ENCODE measurements at places on chromosomes 16 and 17. TPM values are rescaled to one million over a fixed set of nuclear protein-coding genes. Genes with fewer than 3 reads are reported as not detected.

DNA sequence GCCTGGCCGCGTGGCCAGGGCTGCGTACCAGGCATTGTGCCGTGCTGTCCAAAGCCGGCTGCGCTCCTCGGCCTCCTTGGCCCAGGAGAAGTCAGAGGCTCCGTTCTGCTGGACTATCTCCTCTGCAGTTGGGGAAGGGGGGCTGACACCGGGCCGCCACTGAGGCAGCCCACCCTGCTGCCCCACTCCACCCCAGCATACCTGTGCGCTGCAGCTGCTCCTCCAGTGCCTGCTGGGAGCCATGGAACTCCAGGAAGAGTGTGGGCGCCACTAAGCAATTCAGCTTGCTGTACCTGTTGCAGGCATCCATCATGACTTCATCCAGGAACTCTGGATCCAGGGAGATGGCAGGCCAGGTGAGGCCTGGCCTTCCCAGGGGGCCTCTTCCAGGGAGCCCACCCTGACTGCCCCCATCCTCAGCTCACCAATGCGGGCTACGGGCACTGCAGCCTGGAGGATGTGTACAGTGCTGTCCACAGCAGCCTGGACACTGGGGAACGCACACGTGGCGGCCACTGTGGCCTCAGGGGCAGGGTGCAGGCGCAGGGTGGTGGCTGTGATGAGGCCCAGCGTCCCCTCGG lies 2.9 kb downstream of the LDHD start:
- no peak overlapping the region for H3K4me3 ChIP-seq
- H3K27me3 ChIP-seq: no peaks in the 10 kb centered on the region
- peaks cover 69% of the 10 kb centered on the region for H3K4me1 ChIP-seq
- no peak for DNase-seq
- no peaks in the 10 kb centered on the region for H3K36me3 ChIP-seq

- no peak overlapping the region for H3K4me3 ChIP-seq
- DNase-seq: no peak
- H3K4me1 ChIP-seq: no peaks in the 10 kb centered on the region
Measured at GRCh38 chr16:30108059-30108850, 5.1 kb downstream of the GDPD3 start.

GRCh38 chr17:40363111-40363827 lies 1.3 kb downstream of the GJD3 start:
- peak overlapping the region; percentile 70 for H3K27ac ChIP-seq
- H3K4me1 ChIP-seq: peaks cover 4% of the 10 kb centered on the region
- no peaks in the 10 kb centered on the region for H3K27me3 ChIP-seq
- peak; percentile 38 for DNase-seq

CCL17 gene
- not detected for total RNA-seq

- no peaks in the 10 kb centered on the region for H3K4me1 ChIP-seq
- no peak for DNase-seq
- H3K27ac ChIP-seq: no peak overlapping the region
- H3K36me3 ChIP-seq: peaks cover 11% of the 10 kb centered on the region
- H3K27me3 ChIP-seq: no peaks in the 10 kb centered on the region
Measured at GRCh38 chr17:14038206-14038605, 31.1 kb upstream of the COX10 start.

DNA sequence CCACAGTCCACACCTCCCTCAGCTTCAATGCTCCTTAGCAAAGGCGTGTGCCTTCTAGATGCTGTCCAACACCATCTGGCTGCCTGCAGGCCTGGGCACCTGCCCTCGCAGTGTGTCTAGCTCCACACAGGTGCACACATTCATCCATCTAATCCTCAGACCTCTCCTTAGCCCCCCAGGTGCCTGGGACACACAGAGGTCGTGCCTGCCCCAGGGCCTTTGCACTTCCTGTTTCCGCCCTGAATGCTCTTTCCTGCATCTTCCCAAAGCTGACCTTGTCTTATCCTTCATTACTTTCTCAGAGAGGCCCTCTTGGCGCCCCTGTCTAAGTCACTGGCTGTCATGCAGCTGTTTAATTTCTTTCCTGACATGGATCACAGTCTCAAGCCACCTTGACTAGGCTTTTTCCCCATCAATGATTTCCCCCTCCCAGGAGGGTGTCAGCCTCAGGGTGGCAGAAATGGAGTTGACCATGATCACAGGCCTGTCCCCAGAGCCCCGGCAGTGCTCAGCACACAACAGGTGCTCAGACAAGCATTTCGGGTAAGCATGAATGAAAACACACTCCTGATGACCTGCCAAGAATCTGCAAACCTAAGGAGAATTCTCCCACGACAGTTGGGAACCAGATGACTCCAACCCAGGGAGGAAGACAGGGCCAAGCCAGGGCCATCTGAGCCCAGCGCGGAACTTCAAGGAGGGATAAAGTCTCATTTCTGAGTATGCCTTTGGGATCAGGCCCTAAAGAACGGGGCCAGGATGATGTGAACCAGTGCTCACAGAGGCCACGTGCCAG lies 76.3 kb downstream of the LITAF start:
- no peak overlapping the region for H3K27ac ChIP-seq
- no peaks in the 10 kb centered on the region for H3K4me1 ChIP-seq
- DNase-seq: no peak
- no peak overlapping the region for H3K4me3 ChIP-seq
- no peaks in the 10 kb centered on the region for H3K27me3 ChIP-seq
- no peaks in the 10 kb centered on the region for H3K36me3 ChIP-seq

DNA sequence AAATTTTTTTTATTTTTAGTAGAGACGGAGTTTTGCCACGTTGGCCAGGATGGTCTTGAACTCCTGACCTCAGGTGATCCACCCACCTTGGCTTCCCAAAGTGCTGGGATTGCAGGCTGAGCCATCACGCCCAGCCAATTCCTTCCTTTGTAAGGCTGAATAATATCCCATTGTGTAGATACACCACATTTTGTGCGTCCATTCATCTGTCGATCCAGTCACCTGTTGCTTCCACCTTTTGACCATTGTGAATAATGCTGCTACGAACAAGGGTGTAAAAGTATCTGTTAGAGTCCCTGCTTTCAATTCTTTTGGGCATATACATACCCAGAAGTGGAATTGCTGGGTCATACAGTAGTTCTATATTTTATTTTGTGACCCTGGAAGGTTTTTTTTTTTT lies 15.3 kb downstream of the TRPV2 start:
- H3K4me1 ChIP-seq: no peaks in the 10 kb centered on the region
- peaks cover 72% of the 10 kb centered on the region for H3K36me3 ChIP-seq
- H3K27me3 ChIP-seq: no peaks in the 10 kb centered on the region
- no peak overlapping the region for H3K4me3 ChIP-seq
- no peak overlapping the region for H3K27ac ChIP-seq

DNA sequence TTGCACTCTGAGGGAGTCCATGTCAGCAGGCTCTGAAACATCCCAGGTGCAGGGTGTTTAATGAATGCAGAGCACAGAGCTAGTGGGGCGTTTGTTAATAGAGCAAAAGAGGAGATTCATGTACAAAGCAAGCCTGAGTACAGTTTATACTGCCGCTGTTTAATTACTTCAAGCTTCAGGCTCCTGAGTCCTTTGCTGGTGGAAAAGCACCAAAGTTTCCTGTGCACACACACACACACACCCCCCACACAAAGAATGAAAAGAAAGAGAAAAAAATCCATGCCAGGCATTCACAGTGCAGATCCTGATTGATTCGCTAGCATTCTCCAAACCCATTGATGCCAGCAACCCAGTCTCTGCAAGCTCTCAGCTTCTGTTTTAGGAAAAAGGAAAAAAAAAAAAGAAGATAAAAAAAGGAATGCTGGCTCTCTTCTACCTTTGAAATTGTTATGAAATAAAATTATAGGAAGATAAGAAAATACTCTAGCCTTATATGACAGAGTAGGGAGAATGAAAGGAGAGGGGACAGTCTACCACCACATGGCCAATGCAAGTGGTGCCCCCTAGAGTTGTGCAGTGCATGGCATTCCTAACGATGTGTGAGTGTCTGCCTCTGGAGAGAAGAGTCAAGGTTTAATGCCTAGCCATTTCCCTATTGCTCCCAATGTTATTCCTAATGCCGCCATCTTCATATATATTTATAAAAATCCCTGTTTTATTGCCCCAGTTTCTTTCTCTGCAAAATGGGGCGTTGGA lies 216.5 kb downstream of the TMEM114 start:
- no peak for DNase-seq
- no peak overlapping the region for H3K27ac ChIP-seq
- peaks cover 3% of the 10 kb centered on the region for H3K27me3 ChIP-seq
- no peaks in the 10 kb centered on the region for H3K4me1 ChIP-seq

GRCh38 chr16:48136547-48137360 lies 19.0 kb downstream of the ABCC12 start:
- DNase-seq: peak; percentile 54
- no peak overlapping the region for H3K4me3 ChIP-seq
- peaks cover 2% of the 10 kb centered on the region for H3K4me1 ChIP-seq
- no peaks in the 10 kb centered on the region for H3K27me3 ChIP-seq
- no peaks in the 10 kb centered on the region for H3K36me3 ChIP-seq

DNA sequence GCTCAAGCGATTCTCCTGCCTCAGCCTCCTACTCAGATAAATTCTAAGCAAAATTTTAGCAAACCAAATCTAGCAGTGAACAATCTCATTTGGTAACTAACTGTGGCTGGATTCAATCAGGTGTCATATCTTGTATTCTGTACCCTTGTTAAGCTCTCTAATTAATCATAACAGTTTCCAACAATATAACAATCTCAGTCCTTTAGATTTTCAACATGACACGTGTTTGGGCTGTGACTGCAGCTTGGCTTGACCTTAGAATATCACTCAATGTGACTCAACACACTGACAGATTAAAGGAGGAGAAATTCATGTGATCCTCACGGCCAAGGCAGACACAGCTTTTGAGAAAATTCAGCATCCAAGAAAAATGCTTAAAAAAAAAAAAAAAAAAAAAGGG lies 133.6 kb downstream of the BANP start:
- no peaks in the 10 kb centered on the region for H3K4me1 ChIP-seq
- no peaks in the 10 kb centered on the region for H3K27me3 ChIP-seq
- no peak overlapping the region for H3K27ac ChIP-seq

GRCh38 chr16:47826070-47826469 lies 329.7 kb downstream of the ABCC12 start:
- no peaks in the 10 kb centered on the region for H3K36me3 ChIP-seq
- no peak for DNase-seq
- H3K4me1 ChIP-seq: no peaks in the 10 kb centered on the region
- H3K4me3 ChIP-seq: no peak overlapping the region
- H3K27ac ChIP-seq: no peak overlapping the region

DNA sequence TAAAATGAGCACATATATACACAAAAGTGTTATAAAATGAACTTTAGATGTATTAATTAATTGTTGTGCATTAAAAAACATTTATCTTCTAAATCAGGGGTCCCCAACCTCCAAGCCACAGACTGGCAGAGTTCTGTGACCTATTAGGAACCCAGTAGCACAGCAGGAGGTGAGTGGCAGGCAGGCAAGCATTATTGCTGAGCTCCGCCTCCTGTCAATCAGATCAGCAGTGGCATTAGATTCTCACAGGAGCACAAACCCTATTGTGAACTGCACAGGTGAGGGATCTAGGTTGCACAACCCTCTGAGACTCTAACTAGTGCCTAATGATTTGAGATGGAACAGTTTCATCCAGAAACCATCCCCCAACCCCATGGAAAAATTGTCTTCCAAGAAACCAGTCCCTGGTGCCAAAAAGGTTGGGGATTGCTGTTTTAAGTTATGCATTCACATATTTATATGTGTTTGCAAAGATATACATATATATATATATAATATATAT lies 583.7 kb downstream of the KCNJ2 start:
- no peaks in the 10 kb centered on the region for H3K27me3 ChIP-seq
- H3K27ac ChIP-seq: no peak overlapping the region
- H3K36me3 ChIP-seq: no peaks in the 10 kb centered on the region

- H3K27ac ChIP-seq: no peak overlapping the region
- H3K36me3 ChIP-seq: peaks cover 66% of the 10 kb centered on the region
- H3K4me1 ChIP-seq: peaks cover 15% of the 10 kb centered on the region
- H3K4me3 ChIP-seq: no peak overlapping the region
- DNase-seq: no peak
- H3K27me3 ChIP-seq: no peaks in the 10 kb centered on the region
Measured at GRCh38 chr17:35138218-35138617, 3.9 kb downstream of the NLE1 start.

HS3ST2 gene
- not detected for total RNA-seq

DNA sequence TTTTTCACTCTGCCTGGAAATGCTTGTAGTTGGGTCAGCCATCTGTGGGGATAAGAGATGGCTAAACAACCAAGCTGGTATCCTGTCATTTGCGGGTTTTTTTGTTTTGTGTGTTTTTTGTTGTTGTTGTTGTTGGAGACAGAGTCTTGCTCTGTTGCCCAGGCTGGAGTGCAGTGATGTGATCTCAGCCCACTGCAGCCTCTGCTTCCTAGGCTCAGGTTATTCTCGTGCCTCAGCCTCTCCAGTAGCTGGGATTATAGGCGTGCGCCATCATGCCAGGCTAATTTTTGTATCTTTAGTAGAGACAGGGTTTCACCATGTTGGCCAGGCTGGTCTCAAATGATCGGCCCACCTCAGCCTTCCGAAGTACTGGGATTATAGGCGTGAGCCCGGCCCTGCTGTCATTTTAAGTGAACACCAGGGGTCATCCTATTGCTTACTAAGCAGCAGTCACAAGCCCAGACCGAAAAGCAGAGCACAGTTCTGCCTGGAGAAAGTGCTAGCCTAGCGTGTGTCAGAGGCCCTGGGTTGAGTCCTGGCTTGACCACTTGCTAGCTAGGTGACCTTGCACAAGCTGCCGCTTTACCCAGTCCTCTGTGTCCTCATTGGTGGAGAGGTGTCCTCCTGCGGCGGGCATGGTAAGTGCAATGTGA lies 4.6 kb downstream of the SMCR8 start:
- no peak for DNase-seq
- no peak overlapping the region for H3K4me3 ChIP-seq
- H3K4me1 ChIP-seq: peaks cover 56% of the 10 kb centered on the region
- peaks cover 23% of the 10 kb centered on the region for H3K36me3 ChIP-seq

EPX gene
- not detected for total RNA-seq
